ENCODE measurements at places on chromosomes 1 and 21.

DNA sequence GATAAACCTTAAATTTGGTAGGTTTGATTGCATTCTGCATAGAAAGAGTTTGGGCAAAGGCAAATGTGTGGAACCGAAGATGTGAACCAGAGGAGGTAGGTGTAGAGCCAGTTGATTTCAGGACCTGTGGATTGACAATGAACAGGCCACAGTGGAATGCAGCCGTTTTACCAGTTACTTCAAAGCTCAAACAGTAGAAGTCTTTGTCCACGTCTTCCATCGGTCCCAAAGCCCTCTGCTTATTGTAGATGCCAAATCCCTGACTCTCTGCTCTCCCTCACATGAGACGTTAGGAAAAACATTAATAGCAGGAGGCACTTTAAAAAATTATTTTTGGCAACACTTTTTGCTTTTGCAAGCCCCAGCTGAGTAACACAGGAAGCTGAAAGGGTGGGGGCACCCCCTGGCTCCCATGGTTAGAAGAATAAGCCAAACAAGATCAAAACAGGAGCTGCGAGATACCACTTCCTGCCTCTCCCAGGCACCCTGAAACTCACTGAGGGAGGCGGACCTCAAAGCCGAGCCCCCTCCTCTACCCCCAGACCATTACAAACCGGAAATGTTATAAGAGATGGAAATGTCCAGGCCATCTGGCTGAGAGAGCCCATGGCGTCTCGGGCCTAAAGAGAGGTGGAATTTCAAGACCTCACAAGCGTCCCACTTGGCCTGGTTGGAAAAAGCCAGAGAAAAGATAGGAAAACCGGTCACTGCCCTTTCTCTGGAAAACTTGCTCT lies 13.5 kb downstream of the TRAF3IP3 start:
- DNase-seq, result peak; percentile 83

GRCh38 chr1:200749090-200749489 lies 10.4 kb downstream of the CAMSAP2 start:
- DNase-seq, result no peak

GRCh38 chr1:19310720-19311502 lies 1.0 kb downstream of the AKR7A2 start:
- peak; percentile 27 for DNase-seq

GRCh38 chr1:176996456-176997090 lies 167.9 kb downstream of the ASTN1 start:
- no peak for DNase-seq

GRCh38 chr1:203305809-203306088 lies 430 bp downstream of the BTG2 start:
- DNase-seq, result no peak

- no peak for DNase-seq
Measured at GRCh38 chr1:30033256-30034104, 689.9 kb downstream of the MATN1 start.

All from LHCN-M2 (cell line).